ENCODE measurements at places on chromosomes 1 and 21.
A peak's percentile ranks its signal among the peaks of the same experiment; 100 is the strongest.

GRCh38 chr1:94327001-94327690, 89.8 kb upstream of the ARHGAP29 start:
- DNase-seq, result no peak

GRCh38 chr1:55217226-55217986, 2.2 kb upstream of the USP24 start:
- no peak for DNase-seq

DNA sequence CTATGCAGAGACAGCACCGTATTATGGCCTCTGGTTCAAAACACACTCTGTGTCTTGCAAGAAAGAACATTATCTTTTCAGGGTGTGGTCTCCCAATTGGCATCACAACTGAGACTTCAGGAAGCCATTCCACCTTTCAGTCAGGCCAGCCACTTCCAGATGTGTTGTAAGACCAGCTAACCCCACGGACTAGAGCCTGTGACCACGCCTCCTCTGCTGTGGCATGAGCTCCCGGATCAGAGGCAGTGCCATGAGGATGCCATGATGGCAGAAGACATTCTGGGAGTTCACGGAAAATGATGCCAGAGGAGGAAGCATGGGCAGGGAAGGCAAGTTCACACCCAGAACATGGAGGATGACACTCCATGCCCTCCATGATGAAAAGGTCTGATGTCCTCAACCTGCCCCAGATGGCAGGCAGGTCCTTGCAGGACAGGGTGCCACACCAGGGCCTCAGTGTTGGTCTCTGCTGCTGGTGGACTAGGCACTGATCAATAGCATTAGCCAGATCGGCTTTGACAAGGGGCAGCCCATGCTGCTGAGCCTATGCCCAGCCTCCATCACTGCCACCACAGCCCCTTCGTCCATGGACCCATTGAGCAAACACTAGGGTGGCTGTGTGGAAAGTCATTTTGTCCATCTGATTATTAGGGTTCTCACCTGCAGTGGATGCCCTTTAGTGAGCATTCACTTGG, 341.6 kb downstream of the MATN1 start:
- DNase-seq, result no peak

- DNase-seq, result no peak
These were observed 17.9 kb upstream of the MIIP start for GRCh38 chr1:12001249-12001917.

DNA sequence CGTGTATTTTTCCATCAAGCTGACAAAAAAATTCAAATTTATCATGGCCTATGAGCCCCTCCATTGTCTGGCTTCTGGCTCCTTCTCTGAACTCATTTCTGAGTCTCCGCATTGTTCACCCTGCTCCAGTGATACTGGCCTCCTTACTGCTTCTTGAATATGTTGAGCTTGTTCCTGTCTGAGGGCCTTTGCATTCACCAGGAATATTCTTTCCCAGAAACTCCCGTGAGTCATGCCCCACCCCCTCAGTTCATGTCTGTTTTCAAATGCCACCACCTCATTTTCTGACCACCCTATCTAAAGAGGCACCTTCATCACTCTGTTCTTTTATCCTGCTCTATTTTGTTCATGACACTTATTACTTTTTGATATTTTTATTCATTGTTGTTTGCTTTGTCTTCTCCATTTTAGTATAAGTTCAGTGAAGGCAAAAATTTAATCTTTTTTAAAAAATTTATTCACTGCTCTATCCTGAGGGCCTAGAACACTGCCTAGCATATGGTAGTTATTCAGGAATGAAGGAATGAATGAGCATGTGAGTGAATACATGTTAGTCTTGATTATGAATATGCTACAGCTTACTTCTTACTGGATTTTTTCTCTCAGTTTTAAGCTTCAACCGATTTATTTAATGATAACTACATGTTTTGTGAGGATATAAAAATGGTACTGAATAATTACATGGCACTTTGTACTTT, 140.4 kb upstream of the C1orf105 start:
- no peak for DNase-seq

DNA sequence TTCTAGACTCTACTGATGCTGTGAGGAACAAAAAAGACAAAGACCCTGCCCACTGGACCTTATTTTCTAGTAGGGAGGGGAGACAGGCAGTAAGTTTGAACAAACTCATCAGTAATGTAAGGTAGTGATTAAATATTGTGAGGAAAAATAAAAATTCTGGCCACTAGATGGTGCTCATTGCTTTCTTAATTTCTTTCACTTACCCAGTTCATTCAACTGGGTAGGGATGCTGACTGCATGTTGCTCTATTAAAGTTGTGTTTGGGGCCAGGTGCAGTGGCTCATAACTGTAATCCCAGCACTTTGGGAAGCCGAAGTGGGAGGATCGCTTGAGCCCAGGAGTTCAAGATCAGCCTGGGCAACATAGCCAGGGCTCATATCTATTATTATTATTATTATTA, 6.3 kb upstream of the KYAT3 start:
- peak; percentile 81 for DNase-seq

GRCh38 chr1:227844320-227845146, 29.1 kb downstream of the PRSS38 start:
- no peak for DNase-seq

DNA sequence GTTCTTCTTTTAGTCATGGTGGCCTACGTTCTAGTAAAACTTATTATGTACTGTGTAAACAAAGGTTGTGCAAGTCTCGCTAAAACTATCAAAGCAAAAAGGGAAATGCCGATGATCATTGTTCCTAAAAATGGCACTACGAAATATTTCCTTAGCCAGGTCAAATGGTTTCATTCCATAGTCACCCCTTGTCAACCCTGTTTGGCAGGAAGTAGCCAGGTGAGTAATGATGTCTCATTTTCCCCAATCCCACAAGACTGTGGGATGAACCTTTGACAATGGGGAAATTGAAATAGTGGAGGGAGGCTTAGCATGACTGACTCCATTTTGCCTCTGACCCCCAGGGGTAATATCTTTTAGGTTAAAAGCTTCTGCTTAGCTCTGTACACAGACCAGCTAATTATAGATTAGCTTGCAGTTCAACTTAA, 5.6 kb upstream of the REN start:
- no peak for DNase-seq

DNA sequence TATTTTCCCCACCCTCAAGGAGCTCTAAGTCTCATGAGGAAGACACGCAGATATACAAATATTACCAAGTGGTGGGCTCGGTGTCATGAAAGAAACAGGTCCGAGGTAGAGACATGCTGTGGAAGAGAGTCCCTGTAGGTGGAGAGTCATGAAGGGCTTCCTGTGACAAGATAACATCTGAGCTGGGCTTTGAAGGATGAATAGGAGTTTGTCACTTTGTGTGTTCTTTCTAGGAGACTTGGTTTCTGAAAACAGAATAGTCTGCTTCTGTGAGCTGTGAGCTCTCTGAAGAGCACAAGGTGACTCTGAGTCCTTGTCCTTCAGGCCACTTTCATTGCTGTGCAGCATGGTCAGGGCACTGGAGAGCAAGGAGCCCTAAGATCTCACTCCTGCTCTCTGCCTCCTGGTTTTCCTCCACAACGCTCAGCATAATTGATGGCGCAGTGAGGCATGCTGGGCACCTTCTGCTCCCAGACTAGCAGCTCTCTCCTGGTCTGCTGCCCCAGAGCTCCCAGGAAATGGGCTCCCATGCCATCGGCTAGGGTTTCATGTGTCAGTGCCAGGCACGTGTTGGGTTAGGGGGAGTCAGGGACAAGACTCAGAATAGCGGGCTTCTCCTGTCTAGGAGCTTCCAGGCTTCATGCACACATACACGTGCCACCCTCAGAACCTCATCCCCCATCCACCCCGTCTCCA, 209.9 kb upstream of the CSF3R start:
- no peak for DNase-seq

- peak; percentile 76 for DNase-seq
These were observed 432 bp downstream of the AKT3 start for GRCh38 chr1:243849421-243850201.

- no peak for DNase-seq
These were observed 56.8 kb downstream of the COL6A1 start for GRCh38 chr21:46038341-46038829.

- DNase-seq, result peak; percentile 88
These were observed 13.2 kb upstream of the PRKAB2 start for GRCh38 chr1:147185432-147185831.

DNA sequence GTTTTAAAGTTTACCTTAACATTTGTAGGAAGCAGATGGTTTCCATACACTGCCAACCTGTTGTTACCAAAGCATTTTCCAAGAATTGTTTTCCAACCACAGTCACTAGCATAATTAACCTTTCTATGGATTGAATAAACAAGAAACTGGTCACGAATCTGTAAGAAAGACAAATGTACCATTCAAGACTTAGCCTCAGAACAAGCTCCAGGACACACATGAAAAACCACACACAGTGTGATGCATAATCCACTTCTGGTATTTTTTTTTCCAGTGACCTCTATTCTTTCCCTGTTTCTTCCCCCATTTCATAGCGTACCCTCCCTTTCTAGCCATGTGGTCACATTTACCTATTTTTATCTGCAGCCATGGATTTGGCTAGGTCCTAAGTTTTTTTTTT, 29.6 kb upstream of the C1orf87 start:
- no peak for DNase-seq

DNA sequence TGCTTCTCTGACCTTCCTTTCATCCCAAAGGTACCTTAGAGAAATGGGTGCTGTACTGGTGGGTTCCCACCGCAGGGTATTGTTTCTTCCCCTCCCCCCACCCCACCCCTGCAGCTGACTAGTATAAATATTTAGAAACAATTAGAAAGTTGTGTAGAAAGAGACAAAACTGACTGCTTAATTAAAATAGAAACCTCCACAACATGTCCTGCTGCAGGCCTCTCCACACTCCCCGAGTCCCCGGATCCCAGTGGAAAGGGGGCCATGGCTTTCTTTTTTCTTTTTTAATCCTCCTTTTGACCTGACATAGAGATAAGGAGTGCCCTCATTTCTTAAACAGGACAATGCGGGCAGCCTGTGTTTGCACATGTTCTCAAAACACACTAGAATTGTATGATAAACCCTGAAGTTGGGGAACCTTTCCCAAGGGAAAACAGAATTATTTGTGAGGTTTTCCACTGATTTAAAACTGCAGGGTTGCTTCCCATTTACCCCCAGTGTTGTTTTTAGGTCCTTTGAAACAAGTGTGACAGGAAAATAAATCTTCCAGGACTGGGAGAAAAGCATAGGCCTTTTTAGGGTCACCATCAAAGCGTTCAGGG, 1.7 kb downstream of the RHOU start:
- DNase-seq, result no peak

GRCh38 chr1:64650411-64650810, 94.5 kb upstream of the RAVER2 start:
- DNase-seq, result no peak

- DNase-seq, result no peak
These were observed 9.4 kb downstream of the PRDM16 start for GRCh38 chr1:3078430-3078861.

GRCh38 chr1:246949956-246950355, 18.2 kb upstream of the AHCTF1 start:
- no peak for DNase-seq

DNA sequence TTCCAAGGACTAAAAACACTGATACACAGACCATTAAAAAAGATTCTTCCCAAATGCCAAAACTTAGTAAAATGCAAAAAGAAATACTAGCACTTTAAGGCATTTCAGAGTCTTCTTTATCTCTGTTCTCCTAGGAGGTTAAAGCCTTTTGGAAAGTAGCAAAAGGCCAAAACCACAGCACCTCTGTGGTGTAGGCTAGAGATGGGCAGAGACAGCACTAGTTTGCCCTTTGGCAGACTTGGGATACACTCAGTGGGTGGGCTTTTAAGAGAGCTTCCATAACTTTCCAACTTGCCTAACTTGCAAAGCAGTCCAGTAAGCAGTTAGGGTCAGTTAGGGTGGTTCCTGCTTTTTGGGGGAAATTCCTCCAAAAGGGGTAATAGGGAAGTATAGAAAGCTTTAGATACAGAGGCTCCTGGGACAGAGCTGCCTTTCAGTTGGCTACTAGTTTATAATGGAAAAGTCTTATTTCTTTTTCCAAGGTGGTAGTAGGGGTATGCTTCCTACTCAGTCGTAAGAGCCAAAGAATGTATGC, 17.9 kb upstream of the PTCH2 start:
- no peak for DNase-seq

- DNase-seq, result no peak
These were observed 25.6 kb upstream of the PRELP start for GRCh38 chr1:203450001-203450400.

DNA sequence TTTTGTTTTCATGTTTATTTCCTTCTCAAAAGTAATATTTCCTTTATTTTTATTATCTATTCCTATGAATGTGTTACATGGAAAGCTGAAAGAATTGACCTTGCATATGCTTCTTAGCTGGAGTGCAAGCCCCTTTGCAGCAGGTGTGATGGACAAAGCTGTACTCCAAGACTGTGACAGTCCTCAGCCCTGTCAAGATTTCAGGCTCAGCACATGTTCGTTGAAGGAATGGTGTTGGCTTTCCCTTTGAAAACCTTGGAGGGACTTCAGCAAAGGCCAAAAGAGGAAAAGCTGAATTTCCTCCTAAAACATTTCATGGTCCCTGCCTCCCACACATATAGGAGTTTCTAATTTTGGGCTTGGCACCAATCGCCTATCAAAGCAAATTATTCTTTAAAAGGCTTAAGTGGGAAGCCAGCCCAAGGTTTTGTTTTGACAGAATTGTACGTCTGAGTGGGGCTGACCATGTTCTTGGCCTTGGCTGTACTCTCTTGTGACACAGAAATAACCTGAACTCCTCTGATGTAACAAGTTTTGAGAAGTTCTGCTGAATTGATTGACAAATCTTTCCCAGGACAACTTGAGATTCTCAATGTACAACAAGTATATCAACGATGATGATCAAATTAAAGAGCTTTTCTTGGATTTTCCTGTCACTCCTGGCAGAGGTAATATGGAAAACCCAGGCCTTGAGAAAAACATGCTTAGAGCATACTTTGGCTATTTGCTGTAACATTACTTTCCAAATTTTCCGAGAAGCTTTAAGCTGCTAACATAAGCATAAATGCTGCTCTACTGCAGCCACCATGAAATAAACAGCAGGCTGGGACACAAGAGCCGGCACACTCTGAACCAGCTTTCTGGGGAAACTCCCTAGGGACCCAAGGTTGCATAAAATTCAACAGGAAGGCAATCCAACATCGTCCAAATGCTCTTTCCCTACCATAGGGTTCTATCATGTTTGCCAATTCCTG, 135.7 kb upstream of the ZNF648 start:
- no peak for DNase-seq

DNA sequence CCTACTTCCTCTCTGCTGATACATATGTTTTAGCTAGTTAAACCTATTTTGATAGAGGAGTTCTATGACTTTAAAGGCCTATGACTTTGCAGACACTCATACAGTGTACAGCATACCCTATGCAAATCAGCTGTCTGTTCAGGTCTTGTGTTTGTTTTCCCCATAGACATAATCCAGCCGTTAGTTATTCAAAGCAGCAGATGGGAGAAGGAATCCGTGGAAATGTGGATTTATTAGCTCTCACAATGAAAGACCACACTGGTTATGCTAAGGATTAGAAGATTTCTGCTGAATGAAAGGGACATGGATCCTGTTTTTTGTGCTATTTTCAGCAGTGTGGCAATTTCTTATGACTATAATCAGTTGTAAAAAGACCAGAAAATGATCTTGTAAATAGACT, 59.8 kb downstream of the MAST2 start:
- DNase-seq, result peak; percentile 30
